ENCODE measurements at places on chromosomes 7 and 10.
A peak's percentile ranks its signal among the peaks of the same experiment; 100 is the strongest.

DNA sequence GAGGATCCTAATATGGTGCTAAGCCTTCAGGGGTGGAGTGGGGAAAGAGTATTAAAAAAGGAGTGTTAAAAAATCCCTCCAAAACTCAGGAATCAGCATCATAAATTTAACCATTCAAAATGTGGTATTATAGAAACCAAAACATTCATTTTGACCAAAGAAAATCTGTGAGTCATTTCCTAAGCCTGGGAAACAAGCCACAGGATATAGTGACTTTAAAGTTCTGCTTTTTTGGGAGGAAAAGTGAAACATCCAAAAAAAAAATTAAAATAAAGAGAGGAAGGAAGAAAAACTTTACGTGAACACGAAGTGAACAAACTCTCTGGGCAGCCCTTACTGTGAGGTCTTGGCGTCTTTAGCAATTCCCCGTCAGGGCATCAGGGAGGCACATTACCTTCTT, 74.0 kb upstream of the GSDME start:
- no peak for DNase-seq

GRCh38 chr7:102125127-102125596, 161.5 kb upstream of the SH2B2 start:
- DNase-seq: peak; percentile 65

DNA sequence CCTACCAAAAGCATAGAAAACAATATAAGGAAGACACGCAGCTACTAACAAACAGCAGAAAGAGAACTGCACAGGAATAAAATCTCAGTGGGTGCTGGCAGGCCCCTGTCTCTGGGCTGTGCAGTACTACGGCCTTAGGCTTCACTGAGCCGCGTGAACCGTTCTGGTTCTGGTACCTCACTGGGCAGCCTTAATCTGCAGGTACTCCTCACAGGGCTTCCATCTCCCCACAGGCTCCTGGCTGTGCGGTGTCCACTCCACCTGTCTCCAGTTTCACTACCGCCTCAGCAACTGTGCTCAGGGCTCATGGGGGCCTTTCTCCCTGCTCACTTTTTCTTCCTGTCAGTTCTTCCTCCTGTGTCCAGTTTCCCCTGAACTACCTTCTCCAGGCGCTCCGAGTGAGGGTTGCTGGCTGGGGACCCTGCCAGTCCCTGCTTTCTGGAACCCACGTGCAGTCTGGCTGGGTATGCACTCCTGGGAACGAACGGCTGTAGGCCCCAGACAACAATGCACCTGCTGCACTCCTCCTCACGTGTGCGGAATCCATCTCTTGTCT, 75.7 kb downstream of the VIPR2 start:
- DNase-seq: no peak

DNA sequence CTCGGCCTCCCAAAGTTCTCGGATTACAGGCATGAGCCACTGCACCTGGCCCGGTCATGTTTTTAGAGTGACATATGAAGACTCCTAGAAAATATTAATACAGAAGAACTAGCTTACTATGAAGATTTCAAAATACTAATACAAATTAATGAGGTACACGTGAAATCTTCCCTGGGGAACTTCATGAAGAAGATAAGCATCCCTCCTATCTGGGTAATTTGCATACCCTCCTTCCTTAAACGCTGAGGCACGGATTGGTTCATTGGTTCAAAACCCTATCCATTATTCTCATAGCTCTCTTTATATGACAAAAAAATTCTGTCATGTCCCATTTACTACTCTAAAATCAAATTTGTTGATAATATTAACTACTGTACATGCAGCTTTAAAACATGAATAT, 224.8 kb upstream of the KLF14 start:
- no peak for DNase-seq

DNA sequence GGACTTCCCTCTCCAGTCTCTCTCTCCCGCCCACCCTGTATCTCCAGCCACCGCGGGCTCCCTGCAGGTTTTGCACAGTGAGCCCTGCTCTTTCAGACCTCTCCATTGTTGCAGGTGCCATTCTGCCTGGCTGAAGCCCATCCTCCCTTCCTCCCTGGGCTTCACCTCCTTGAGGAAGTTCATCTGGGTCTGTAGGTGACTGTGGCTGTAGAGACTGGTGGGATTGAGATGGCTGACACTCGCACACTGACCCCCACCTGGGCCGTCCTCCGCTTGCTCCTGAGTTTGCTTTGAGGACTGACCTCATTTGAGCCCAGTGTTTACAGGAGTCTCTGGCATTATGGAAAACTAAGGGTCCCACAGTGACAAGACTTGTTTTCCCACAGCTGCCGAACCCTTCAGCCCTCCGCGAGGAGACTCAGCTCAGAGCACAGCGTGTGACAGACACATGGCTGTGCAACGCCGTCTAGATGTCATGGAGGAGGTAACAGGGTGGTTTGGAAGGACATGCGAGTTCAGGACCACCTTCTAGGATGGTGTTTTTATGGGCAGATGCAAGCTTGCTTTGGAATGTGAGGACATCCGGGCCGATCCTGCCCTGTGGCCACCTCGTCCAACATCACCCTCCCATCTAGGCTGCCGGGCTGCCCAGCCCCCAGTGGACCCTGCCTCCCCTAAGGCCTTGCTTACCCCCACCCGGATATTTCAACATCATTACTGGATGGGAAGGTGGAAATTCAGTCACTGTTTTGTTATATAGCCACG, 9.3 kb downstream of the PLAC9 start:
- DNase-seq: no peak

DNA sequence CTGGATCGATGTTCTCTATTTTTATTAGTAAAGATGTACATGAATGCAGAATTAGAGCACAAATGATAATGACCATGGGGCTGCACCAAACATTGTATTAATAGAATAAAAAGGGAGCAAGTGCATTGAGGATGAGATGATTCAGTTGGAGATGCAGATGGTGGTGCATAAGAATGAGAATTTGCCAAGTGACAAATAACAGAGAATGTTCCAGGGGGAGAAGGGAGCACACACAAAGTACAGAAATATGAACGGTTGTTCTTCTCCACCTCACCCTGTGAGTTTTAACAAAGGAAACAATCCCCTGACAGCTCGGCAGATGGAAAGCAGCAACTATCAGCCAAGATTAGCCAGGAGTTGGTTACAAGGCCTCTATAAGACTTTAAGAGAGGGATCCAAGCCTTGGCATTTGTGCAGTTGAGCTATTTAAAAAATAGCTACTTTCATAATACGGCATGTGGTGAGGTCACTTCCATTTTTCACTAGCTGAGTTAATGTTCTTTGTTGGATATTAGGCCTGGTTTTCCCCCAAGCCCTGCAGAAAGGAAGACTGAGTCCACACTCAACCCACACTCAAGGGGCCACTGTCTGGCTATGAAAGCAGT, 462.5 kb downstream of the TNS3 start:
- no peak for DNase-seq

- DNase-seq: no peak
Measured at GRCh38 chr7:111026343-111026742, 64.6 kb upstream of the LRRN3 start.

DNA sequence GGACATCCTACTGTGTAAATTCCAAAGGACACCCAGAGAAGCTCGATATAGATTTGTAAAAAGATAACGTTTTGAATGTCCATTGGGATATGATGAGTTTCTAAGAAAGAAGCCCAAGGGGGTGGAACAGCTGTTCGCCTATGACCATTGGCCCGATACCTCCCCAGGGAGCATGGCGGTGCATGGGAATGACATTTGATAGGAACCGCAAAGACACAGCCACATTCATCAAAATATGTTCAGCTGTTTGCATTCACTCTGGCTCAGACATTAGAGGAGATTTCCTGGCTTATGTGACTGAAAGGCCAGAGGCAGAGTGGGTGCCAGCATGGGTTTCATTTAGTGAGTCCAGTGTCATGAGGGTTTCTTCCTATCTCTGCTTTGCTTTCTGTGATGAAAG, 56.0 kb upstream of the BAIAP2L1 start:
- no peak for DNase-seq

DNA sequence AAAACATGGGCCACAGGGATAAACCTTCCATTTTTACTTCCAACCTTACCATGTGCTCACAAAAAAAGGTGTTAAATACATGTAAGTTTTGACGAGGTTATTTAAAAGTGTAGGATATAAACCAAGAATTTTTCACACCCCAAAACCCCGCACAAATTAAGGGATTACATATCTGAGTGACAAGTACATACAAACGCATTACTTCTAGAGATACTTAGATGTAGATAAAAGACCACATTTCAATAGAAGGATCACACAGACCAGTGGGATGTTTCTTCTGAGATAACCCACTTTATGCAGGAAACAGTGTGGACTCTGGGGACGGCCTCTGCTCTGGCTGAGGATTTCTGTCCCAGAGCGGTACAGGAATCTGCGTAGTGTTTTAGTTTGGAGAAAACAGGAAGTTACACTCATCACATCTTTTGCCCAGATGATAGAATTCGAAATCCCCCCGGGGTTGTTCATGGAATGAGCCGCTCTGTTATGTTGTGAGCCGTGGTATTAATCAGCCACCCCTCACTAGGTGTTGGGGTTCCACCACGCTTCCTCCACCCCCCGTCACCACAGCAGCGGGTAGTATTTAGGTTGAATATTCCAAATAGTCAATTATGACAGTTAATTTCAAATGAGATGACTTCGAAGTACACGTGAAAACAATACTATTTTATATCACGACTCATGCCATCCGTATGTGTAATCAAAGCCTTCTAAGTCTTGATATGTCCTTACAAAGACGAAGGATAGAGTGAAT, 1.3 kb upstream of the CUL1 start:
- DNase-seq: no peak
